Fibroblast of the conjunctiva (primary cell): ENCODE measurements at places on chromosomes 12 and 14.
A peak's percentile ranks its signal among the peaks of the same experiment; 100 is the strongest.

GRCh38 chr12:57152639-57153038 is 5.2 kb upstream of the LRP1-AS start:
- no peak for DNase-seq

DNA sequence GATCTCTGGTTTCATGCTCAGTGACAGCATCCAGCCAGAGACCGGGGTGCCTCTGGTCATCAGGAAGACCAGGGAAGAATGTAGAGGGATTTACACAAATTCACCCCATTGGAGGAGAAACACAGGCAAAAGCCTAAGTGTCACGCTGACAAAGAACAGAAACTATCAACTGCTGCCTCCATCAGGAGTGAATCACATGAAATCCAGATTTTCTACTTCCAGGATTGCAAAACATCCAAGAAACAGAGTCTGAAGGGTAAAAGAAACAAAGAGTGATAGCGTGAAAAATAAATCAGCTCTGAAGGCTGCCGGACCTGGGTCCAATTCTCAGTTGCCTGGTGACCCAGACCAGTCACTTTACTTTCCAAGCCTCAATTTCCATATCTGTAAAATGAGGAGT is 136.1 kb upstream of the MAP1LC3B2 start:
- DNase-seq = peak; percentile 40

GRCh38 chr12:716506-716905 is 35.9 kb upstream of the WNK1 start:
- DNase-seq = no peak

DNA sequence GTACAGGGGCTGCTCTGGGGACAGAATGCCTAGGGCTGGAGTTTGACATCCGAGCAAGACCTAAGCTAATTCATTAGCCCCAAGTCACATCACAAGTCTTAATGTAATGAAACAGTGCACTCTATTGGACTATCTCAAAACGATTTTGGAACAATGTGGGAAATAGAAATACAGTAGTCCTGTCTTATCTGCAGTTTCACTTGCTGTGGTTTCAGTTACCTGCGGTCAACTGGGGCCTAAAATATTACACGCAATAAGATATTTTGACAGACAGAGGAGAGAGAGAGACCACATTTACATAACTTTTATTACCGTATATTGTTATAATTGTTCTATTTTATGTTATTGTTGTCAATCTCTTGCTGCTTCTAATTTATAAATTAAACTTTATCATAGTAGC is 21.1 kb downstream of the MOAP1 start:
- no peak for DNase-seq

DNA sequence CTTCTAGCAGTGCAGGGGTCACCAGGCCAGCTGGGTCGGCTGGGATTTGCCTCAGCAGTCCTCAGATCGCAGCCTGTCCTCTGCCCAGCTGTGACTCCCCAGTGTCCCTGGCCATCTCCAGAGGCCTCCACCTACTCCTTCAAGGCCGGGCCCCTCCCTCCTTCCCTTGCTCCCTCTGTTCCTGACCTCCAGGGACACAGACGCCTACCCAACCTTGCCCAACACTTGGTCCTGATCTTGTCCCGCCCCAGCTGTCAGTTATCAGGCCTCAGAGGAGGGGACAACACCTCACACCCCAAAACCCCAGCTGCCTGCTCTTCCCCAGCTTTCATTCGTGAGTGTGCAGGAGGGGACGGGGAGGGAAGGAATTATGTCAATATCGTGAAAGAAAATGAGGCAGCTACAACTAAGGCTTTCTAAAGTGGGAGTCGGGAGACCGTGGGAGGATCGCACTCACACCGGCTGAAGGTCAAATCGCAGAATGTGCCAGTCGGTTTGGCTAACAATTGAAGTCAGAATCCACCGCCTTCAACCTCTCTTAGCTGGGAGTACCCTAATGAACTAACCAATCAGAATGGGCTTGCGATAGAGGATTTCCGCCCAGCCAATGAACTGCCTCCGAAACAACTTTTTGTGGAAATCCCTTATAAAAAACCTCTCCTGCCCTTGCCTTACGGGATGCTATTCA is 9.4 kb upstream of the PLBD2 start:
- no peak for DNase-seq

DNA sequence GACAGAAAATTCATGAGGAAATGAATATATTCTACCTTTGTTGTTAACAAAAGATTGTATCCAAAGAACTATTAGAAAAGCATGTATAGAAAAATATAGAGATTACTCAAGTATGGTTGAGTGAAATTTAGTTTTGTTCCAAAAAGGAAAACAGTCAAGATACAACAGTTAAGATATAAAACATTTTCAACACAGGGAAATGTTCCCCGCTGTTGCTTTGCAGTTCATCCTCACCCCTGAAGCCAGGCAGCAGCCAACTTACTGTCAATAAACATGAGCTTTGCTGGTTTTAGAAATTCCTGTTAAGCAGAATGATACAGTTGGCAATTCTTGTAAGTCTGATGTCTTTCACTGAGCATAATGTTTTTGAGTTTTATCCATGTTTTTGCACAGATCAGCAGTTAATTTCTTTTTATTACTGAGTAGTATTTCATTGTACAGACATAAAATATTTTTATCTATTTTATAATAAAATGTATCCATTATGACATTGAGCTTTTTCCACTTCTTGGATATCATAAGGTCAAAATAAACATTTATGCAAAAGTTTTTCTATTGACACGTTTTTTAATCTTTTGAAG is 1.2 kb upstream of the CLEC2B start:
- no peak for DNase-seq

DNA sequence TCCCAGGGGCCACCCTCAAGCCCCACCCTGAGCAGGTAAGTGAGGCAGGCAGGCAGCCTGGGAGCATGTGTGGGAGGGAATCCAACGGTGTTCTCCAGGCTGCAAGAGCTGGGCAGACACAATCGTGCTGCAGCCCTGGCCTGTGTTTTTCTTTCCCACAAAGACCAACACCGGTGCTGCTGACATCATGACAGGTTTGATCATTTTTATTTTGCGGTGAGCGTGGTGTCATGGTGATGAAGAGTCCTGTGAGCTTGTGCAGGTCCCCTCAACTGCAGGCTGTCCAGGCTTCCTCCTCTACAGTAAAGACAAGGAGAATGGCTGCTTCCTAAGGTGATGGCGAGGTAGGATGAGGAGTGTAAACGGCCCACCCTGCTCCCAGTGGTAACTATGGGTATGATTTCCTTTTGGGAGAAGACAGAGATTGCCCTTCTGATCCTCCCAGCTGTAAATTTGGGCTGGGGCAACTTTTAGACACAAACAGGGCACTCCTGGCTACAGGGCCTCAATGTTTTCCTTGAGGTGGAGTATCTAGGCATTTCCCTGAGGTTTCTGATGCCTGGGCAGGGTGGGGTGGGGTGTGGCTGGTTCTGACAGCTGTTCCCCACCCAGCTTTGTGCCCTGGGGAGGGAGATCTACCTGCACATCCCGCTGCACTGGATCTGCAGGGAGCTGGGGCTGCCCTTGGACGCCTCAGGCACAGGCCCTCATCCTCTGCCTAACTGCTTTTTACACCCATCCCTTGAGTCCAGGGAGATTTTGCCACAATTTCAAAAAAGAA is 109.1 kb downstream of the VCPKMT start:
- DNase-seq = no peak

DNA sequence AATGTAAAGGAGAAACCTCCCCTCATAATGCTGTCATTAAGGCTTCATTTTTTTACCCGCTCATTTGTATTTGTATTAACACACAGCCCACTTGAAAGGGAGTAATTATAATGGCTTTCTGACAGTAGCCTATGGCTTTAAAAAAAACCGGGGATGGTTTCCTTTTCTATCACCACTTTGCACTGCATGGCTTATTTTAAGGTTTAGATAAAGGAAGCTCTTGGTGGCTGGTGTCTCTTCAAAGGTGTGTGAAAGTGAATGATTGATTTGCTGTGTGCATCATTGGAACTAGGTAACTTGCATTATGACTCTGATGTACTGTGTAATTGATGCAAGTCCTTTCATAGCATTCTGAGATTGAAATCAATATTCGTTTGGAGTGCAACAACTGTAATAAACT is 80.7 kb downstream of the NPAS3 start:
- no peak for DNase-seq

DNA sequence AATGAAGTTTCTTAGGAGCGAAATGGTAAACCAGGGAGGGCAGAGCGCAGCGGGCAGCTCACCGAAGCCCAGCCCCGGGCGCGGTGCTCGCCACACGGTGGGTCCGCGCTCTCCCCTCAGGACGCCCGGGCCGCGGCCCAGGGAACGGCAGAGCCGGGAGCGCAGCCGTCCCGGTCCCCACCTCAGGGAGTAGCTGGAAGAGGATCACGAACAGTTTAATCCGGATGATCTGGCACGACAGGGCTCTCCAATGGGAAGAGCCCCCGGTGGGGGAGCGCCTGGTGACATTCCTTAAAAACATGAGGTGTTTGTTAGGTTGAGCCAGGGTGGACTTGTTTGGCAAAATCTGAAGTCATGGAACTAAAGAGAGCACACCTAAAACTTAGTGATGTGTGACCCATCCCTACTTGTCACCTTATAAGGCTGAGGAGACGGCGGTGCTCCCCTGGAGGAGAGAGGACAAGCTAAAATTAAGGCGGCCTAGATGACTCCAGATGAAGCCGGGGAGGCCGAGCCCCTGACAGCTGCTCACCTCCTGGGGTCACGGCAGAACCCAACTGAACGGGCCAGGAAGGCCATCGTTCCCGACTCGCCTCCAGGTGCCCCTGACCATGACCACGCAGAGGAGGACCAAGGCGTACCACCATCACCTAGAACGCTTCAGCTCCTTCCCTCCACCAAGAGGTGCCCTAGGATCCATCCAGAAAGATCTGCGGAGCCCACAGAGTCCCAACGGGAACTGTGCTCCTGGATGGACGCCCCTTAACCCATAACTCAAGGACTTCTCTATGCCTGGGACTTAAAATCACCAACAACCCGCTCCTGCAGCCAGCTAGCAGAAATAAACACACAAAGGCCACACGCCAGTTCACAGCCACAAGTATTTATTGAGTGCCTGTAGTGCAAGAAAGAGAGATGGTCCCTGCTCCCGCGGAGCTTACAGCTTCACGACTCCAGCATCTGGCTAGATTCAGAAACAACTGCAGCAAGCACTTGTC is 866 bp upstream of the PITPNM2 start:
- DNase-seq = no peak

GRCh38 chr14:35399083-35399937 is 5.2 kb downstream of the NFKBIA start:
- no peak for DNase-seq

GRCh38 chr12:87853448-87854003 is 175.7 kb downstream of the C12orf50 start:
- no peak for DNase-seq

- no peak for DNase-seq
Observed at GRCh38 chr12:53928054-53928835, 10.4 kb upstream of the HOXC13 start.

DNA sequence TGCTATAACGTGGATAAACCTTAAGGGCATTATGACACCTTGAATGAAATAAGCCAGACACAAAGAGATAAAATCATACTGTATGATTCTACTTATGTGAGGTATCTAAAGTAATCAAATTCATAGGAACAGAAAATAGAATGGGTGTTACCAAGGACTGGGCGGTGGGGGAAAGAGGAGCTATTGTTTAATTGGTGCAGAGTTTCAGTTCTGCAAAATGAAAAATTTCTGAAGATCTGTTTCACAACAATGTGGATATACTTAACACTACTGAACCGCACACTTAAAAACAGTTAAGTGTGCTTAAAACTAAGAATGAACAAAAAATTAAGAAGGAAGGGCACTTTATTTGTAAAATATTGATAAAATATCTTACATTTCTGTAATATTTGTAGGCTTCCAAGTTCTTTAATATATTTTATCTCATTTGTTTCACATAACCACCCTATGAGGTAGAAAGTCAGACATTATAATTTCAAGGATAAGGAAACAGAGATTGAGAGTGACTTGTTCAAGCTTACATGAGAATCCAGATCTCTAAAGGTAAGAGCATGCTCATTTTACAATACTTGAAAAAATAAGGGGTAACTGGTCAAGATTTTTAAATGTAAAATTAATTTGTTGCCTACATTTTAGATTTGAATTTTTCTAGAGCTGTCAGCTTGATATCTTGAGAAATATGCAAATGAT is 14.9 kb downstream of the LTA4H start:
- DNase-seq = no peak

GRCh38 chr14:62665286-62665685 is 380.0 kb downstream of the KCNH5 start:
- no peak for DNase-seq

DNA sequence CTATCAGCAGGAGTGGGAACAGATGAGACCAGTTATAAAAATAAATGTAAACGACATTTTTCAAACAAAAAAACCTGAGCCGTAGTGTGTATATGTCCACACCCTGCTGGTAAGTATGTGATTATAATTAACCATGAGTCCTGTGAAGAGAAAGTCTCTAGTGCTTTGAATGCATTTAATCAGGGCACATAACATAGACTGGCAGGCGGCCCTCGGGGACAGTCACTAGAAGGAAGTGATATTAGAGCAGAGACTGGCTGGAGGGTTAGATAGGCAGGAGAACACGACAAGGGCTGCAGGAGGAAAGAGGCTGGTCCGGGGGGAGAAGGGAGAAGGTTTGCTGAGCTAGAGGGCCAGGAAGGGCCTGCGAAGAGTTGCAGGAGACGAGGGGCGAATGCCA is 23.8 kb upstream of the ELK3 start:
- no peak for DNase-seq

DNA sequence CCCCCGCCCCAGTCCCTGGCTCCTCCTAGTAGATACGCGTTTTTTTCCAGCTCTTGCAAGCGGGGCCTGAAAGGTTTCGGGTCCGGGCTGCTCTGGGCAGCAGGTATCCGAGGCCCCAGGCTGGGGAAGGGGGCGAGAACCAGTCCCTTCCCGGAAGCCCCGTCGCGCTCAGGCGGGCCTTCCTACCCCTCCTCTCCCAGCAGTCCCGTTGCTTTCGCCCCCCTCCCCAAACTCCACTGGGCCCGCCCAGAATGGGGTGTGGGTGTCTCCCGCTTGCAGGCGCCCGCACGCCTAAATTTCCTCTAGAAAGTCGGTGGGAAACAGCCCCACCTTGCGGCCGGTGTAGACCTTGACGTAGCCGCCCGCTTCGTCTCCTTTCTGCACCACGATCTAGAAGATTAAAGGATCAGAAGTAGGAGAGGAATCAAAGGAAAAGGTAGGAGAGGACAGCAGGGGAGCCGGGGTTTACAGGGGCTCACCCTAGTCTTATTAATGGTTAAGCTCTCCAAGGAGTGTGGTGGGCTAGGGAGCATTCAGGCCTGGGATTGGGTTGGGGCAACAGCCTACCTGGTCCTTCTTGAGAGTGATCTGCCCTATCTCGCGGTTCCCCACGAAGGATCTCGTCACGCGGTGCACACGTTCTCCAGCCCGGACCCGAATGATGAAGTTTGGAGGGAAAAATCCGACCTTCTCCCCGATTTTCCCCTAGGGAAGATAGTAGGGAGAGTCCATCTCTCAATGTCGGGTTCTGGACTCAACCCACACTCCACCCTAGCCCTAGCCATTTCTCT is 7.3 kb downstream of the STAC3 start:
- peak; percentile 39 for DNase-seq

- peak; percentile 73 for DNase-seq
Observed at GRCh38 chr12:48183091-48183875, at the start of gene CCDC184. CCDC184 (plus strand) TSS chr12:48183644; CDS start chr12:48184123, 479 bp downstream.

GRCh38 chr12:16349131-16349460 is 1.7 kb downstream of the MGST1 start:
- DNase-seq = peak; percentile 93

GRCh38 chr12:106291342-106291741 is 11.2 kb upstream of the TCP11L2 start:
- DNase-seq = no peak
